ENCODE measurements at places on chromosomes 11 and 22. TPM values are rescaled to one million over a fixed set of nuclear protein-coding genes. Genes with fewer than 3 reads are reported as not detected.

The CHORDC1 gene
- total RNA-seq: 45.5 TPM

The KRTAP5-8 gene
- not detected for total RNA-seq

The APOBEC3B gene
- 8.6 TPM for total RNA-seq

The CASP5 gene
- total RNA-seq: 1.5 TPM

The HEPHL1 gene
- 4.4 TPM for total RNA-seq

The PATE4 gene
- not detected for total RNA-seq

The PATE2 gene
- total RNA-seq: not detected

Data from placental pericyte (primary cell).